COLO829 (cell line): ENCODE measurements at places on chromosomes 3 and 15.

DNA sequence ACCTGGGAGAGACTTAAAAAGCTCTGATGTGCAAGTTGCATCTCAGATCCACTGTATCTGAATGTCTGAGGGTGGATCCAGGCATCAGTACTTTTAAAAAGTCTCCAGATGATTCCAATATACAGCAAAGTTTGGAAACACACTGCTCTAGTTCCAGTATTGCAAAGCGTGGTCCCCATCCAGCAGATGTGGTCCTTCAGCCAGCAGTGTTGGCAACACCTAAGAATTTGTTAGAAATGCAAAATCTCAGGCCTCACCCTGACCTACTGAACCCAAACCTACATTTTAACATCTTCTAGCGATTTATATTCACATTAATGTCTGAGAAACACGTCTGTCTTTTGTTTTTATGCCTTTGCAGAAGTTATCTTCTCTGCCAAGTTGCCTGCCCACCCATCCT is 32.2 kb upstream of the SGO1 start:
- no peak for DNase-seq

- DNase-seq = no peak
These were observed 113.6 kb downstream of the UBE3A start for GRCh38 chr15:25325187-25325586.

DNA sequence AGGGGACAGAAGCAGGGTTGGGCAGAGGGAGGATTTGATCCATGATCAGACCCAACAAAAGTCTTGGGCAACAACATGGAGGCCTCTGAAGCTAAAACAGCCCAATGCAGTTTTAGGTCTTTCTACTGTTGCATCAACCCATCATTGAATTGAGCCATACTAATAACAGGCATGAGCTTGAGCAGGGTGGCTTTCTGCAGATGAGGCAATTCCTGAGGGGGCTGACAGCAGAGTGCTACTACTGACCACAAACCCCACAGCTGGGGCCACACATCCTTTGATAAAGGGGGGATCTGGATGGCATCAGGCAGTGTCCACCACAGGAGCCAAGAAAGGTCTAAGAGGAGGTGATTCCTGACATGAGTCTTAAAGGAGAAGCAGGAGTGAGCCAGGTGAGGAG is 517.0 kb upstream of the PPP2R3A start:
- DNase-seq = no peak

GRCh38 chr3:61847784-61848462 is 286.6 kb downstream of the PTPRG start:
- no peak for DNase-seq

GRCh38 chr3:132174500-132174899 is 139.7 kb upstream of the CPNE4 start:
- DNase-seq = no peak

GRCh38 chr15:83650831-83651230 is 3.1 kb upstream of the ADAMTSL3 start:
- DNase-seq = no peak

- DNase-seq = no peak
These were observed 36.1 kb downstream of the MYO5C start for GRCh38 chr15:52259503-52259902.

DNA sequence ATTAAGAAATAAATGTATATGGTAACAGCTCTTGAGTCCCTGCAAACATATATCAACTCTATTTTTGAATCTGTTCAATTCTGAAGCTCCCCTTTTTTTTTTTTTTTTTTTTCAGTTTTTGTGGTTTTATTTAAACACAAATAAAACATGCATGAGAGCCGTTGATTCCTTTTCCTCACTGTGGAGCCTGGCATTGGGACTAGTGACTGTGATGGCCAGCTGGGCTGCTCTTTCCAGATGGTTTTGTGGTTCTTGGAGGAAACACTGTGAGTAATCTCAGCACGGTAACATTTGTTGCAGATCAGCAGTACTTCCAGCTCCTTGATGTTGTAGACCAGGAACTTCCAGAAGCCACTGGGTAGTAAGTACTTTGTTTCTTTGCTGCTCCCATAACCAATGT is 15.9 kb downstream of the EMC7 start:
- DNase-seq = no peak

DNA sequence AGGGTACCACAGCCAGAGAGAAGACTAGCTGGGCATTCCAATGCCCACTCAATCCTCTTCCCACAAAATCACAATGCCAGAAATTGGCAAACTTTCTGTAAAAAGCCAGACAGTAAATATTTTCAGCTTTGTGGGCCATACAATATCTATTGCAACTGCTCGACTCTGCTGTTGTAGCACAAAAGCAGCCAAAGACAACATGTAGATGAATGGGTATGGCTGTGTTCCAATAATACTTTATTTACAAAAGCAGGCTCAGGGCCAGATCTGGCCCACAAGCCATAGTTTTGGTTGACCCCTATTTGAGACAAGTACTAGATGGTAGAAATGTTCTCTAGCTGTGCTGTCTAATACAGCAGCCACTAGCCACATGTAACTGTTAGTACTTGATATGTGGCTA is 330.9 kb downstream of the ERC2 start:
- DNase-seq = no peak
